GM23248 (cell line): ENCODE measurements at places on chromosomes 4 and X. TPM values are rescaled to one million over a fixed set of nuclear protein-coding genes. Genes with fewer than 3 reads are reported as not detected.
A peak's percentile ranks its signal among the peaks of the same experiment; 100 is the strongest.

GRCh38 chr4:137532869-137533236, 559 bp upstream of the PCDH18 start:
- peak; percentile 60 for DNase-seq

DNA sequence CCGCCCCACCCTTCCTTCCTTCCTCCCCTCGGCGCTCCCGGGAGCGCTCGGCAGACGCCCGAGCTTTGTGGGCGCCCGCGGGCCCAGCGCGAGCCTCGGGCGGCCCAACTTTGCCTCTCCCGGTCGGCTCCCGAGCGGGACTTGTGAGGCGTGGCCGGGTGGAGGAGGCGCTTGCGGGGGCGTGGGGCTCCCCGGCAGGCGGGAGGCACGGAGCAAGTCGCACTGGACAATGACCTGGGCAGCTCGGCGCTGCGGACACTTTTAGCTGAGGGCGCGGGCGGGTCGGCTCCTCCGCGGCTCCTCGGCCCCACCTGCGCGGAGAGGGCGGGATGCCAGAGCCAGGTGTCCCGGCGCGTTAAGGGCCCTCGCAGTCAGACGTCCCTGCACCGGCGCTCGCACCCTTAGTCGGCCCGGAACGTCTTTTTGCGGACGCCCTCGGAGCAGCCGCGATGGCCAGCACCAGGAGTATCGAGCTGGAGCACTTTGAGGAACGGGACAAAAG, 385 bp downstream of the DCLK2 start:
- peak; percentile 82 for DNase-seq

- no peak for DNase-seq
Observed at GRCh38 chr4:112436987-112437386, 79.0 kb downstream of the NEUROG2 start.

DNA sequence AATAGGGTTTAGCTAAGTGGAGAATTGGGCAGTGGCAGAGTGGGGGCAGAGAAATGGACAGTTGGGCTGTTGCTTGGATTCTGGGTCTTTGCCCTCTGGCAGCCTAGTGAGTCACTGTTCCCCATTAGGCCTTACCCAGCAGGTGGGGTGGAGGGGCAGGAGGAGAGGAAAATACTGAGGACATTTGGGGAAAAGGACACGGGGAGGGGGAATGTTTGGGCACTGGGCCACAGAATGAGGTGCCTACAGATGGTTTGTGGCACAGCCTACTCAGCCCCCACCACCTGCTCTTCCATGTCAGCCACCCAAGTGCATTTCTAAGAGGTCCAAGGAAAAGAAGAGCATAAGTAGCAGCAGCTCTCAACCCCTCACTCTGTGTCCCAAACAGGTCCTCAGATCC, 13.0 kb downstream of the SLC16A2 start:
- no peak for DNase-seq

GRCh38 chr4:138174981-138175794, 67.0 kb downstream of the SLC7A11 start:
- no peak for DNase-seq

GAGE12J gene
- polyA plus RNA-seq: not detected in 2 replicates

- no peak for DNase-seq
Observed at GRCh38 chr4:49044270-49044669, 58.2 kb downstream of the CWH43 start.

GRCh38 chr4:24273136-24273535, 311.2 kb downstream of the DHX15 start:
- DNase-seq: no peak

DNA sequence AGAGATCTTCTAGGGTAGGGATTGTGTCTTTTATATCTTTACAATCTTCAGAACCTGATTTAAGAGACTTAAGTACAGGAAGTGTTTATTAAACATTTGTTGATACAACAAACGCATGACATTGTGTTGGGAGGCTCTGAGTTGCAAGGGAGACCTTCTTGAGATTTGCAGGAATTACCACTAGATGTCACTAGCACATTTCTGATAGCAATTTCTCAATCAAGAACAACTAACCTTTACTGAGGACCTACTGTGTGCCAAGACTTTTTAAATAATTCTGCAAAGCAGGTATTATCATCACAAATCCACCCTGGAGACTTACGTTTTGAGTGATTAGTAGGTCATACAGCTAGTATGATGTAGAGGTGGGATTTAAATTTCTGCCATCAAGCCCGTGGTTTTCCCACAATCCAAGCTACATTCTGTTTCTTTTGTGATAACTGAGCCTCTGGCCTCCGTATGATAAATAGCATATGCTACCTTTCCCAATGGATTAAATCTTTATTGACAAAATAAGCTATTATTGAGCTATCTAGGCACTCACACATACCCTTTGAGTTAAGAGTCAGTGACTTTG, 986.0 kb downstream of the CCSER1 start:
- DNase-seq: peak; percentile 20

GLUD2 gene
- polyA plus RNA-seq: 0.28 and 0.36 TPM in 2 replicates

GRCh38 chr4:158688813-158689212, 16.7 kb downstream of the ETFDH start:
- DNase-seq: no peak

DNA sequence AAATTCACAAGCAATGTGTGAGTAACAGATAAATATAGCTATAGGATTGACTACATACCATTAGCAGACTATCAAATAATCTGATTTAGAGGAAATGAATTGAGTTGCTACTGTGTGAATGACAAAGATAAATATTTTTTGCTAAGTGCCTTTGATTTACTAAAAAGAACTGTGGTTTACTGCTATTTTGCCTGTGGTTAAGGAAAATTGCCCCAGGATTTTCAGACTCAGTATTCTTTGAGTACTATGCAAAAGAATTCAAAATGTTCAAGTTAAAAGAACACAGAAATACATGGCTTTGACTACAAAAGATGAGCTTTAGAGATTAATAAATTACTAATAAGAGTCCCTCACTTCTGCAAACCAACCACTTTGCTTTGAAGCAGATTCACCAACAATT, 853.8 kb downstream of the ADGRL3 start:
- no peak for DNase-seq

LDB2 gene
- 48.6 and 52.8 TPM in 2 replicates for polyA plus RNA-seq

DDIT4L gene
- polyA plus RNA-seq: 3.5 and 3.7 TPM in 2 replicates

DNA sequence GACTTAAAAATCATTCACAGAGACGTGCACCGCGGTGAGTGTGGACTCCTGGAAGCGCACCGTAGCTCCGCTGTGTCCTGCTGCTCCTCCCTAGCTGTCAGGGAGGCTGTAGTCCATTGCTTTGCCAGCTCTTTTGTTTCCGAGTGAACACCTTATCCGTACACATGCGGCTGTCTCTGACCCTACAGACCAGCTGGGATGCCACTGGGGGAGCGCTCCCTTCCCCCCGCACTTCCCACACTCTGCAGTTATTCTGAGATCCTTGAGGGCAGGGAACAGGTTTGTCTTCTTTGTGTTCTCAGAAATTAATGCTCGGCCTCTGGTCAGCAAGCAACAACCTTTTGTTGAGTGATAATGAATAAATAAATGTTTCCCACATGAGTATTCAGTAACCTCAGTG, 33.7 kb upstream of the MSANTD1 start:
- no peak for DNase-seq

GRCh38 chr4:173357939-173358338, 12.8 kb upstream of the SAP30 start:
- no peak for DNase-seq

ETDA gene
- not detected in 2 replicates for polyA plus RNA-seq

HSD17B13 gene
- not detected in 2 replicates for polyA plus RNA-seq

GAK gene
- 38.0 and 41.1 TPM in 2 replicates for polyA plus RNA-seq

GRCh38 chrX:71913156-71913950, 2.7 kb downstream of the NHSL2 start:
- DNase-seq: no peak

DNA sequence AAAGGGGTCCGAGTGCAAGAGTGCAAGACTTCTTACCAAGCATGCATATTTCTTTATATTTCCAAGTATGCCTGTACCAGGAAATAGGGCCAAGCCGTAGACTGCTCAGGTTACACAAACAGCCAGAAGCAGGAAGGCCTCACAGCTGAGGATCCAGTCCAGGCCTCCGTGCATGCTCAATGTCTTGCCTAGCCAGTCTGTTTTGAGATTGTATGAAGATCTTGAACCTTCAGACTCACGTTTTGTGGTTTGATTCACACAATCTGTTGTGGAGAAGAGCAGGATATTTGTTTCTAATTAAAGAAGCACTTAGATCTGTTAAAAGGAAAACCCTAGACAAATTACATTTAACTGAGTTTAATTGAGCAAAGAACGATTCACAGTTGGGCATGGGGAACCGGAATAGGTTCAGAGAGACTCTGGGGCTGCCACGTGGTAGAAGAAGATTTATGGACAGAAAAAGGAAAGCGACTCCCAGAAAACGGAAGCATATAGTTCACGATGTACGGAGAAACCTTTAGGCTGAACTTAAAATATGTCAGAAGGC, 1.2 kb downstream of the MGST2 start:
- no peak for DNase-seq

SYP gene
- 0.23 TPM in 1 of 2 replicates, not detected in the other for polyA plus RNA-seq

DNA sequence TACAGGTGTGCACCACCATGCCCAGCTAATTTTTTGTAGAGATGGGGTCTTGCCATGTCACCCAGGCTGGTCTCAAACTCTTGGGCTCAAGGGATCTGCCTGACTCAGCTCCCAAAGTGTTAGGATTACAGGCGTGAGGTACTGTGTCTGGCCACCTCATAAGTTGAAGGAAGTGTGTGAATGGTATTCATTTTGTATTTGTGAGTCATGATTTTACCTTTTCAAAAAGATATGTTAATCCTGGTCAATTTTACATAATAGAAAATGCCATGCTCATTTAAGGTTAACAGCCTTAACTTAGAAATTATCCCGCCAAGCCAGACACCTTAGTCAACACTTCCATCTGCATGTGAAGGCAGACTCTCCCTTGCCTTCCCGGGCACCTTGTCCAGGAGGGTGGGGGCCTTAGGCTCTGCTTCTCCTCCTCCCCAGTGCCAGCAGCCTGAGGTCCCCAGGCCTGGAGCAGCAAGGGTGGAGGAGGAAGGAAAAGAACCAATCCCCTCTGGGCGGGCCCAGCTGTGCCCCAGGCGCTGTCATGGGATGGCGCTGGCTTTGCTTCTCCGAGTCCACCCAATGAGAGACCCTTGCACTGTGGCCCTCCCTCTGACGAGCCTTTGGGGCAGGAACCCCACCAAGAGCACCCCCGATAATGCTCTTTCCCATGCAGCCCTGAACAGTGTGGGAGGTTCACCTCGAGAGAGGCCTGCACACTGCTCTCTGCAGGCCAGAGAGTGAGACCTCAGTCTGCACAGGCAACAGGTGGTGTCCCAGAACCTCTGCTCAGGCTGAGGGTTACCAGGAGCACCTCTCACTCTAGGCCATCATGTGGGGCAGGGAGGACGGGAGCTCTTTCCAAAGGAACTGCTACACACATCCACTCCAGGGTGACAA, 37.3 kb downstream of the RNF212 start:
- DNase-seq: no peak

DNA sequence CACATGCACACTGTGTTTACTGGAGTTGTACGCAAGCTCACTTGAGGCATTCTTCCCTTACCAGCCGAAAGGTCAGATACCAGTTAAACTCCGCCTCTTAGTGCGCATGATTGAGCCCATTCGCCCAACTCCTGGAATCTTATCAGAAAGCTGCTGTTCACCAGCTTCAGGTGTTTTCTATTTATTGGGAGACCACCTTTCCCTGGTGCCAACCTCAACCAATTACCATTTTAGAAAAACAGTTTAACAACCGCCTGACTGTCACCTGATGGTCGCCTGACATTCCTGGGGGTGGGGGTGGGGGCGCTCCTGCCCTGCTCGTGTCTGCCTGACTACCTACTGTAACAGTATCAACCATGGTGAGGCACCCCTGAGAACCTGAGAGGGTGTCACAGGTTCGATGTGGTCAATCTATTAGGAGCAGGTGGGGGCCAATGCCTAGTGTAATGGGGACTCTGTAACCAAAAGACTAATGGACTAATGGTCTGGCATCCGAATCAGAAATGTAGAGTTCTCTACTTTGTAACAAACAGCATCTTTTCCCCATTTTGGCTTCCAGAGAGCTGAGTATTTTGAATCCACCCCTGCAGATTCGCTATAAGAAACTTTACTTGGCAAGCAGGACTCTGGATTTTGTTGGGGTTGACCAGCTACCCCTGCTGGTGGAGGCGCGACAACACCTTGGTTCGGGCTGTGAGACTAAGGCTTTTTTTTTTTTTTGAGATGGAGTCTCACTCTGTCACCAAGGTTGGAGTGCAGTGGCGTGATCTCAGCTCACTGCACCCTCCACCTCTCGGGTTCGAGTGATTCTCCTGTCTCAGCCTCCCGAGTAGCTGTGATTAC, 58.2 kb upstream of the ZNF157 start:
- peak; percentile 79 for DNase-seq

DNA sequence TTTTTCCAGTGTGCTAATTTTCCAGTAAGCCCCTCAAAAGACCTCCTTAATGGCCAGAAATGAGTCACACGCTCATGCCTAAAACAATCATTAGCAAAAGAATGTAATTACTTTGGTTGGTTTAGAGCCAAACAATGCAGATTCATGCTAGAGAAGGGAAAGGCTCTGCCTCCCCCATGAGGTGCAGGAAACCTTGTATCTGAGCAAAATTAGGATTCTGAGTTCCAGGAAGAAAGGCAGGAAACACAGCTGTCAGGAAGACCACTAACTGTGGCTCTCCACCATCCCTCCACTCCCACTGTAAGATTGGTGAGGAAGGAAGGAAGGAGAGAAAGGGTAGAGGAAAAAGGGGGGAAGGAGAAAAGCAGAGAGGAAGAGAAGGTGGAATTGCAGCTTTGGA, 104.9 kb upstream of the DHX15 start:
- DNase-seq: no peak
